Tibial nerve (tissue), 4 donors: ENCODE measurements at places on chromosomes 1 and 21.

DNA sequence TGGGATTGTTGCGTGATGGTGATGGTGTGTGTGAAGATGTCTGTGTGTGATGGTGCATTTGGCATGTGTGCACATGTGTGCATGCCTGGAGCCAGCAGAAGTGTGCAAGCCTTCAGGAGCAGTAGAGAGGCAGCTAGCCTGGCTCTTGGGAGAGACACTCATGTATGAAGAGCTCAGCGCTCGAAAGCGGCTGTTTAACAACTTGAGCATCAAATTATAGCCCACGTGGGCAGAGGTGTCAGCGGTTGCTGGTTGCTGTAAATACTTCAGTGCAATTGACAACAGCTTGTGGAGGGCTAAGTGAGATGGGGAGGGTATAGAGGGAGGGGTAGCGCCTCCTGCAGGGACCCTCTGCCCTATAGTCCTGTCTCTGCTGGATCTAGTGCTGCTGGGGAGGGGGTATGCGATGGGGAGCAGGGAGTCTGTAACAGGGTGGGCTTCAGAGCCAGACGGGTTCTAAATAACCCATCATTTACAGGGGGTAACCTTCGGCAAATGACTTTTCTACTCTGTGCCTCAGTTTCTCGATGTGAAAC, 21.5 kb downstream of the FOXD2 start:
- DNase-seq: no peak

- DNase-seq: no peak
These were observed 14.6 kb downstream of the TAF13 start for GRCh38 chr1:109061183-109061582.

DNA sequence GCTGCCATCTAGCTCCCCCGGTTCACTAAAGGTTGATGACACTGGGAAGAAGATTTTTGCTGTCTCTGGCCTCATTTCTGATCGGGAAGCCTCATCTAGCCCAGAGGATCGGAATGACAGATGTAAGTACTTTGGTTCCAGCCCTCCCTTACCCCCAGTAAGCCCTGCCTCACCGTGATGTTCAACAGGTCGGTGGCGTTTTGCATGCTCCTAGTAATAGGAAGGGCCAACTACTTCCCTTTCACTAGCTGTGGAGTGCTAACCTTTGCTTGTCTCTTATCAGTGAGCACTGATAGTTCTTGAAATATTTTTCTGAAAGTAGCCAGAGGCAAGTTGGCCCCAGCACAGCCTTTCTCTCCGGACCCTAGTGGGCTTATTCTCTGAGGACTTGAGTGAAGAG, 7.5 kb downstream of the RNF220 start:
- no peak for DNase-seq

- peak; percentile 56 for DNase-seq
These were observed 15.2 kb downstream of the SLC27A3 start for GRCh38 chr1:153790313-153790965.

DNA sequence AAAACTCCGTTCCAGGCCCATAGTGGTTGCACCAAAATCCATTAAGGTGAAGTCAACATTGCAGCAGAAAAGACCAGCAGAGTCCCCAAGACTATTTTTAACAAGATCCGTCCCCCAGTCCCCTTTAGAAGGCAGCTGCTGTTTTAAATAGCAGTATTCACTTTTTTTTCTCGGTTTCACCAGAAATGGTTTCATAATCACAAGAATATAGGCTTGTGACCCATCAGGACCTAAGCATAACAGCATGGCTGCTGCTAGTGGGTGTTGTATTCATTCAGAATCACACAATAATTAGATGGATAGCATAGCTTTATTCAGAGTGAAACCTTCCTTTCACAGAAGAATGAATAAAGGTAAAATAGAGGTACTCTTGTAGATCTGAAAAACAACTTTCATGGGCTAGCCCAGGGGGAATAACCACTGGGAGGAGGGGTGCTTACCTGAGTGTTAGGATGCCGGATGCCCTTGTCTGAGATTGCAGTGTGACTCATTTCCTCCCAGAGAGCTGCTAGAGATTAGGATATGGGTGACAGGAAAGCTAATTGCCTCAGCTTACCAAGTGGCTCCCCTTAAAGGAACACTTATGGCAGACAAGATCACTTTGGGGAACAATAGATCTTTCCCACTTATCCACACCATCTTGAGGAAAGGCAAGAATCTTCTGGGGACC, 35.0 kb downstream of the ACKR1 start:
- no peak for DNase-seq

GRCh38 chr1:31232689-31233088, 7.0 kb downstream of the NKAIN1 start:
- no peak for DNase-seq

GRCh38 chr1:119883826-119884225, 12.5 kb downstream of the ADAM30 start:
- DNase-seq: no peak

GRCh38 chr1:86515597-86515996, 31.3 kb upstream of the CLCA4 start:
- no peak for DNase-seq

DNA sequence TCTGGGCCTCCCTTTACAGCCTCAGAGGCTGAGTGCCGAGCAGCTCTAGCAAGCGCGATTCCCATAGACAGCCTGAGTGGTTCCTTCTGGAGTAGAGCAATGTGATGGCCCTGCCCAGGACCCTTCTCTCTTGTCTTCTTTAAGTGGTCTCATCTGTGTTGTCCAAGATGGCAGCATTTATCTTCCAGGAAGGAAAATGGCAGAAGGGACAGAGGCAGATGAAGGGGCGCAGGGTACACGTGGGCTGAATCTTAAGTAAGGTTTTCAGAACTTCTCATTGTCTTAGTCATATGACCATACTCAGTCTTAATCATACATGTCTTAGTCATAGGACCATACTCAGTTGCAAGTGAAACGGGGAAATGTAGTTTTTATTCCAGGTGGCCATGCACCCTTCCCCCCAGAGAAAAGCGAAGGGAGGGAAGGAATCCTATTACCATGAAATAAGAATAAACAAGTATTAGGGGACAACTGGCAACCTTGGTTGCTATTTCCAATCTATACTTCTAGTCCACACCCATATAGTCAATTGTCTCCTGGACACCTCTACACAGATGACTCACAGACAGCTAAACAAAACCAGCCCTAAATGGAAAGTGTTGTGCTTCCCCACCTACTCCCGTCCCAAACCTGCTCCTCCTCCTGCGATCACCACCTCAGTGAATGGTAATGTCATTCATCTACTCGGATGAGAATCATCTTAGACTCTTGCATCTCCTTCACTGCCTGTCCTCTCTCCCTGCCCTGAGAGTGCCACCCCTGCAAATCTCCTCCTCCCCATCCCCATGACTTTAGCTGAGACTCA, 13.3 kb downstream of the OVAAL start:
- no peak for DNase-seq

GRCh38 chr1:62368989-62369388, 49.8 kb upstream of the KANK4 start:
- no peak for DNase-seq

- no peak for DNase-seq
These were observed 788 bp upstream of the MPC2 start for GRCh38 chr1:167937709-167938010.

GRCh38 chr1:53366901-53367502, 39.1 kb upstream of the LRP8 start:
- DNase-seq: no peak

DNA sequence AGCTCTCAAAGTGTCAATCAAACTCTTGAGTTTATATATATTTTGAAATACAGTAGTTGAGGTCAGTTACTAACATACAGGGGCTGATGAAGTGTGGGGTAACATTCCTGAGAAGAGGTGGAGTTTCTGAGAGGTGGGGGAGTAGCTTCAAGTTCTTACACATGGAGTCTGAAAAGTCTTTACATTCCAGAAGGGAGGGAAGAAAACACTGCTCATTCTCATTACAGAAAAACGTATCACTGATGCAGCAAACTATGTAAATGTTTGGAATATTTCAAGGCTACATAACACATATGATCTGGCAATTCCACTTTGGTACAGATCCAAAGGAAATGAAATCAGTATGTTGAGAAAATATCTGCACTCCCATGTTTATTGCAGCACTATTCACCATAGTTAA, 1065.8 kb upstream of the B3GALT2 start:
- DNase-seq: no peak

DNA sequence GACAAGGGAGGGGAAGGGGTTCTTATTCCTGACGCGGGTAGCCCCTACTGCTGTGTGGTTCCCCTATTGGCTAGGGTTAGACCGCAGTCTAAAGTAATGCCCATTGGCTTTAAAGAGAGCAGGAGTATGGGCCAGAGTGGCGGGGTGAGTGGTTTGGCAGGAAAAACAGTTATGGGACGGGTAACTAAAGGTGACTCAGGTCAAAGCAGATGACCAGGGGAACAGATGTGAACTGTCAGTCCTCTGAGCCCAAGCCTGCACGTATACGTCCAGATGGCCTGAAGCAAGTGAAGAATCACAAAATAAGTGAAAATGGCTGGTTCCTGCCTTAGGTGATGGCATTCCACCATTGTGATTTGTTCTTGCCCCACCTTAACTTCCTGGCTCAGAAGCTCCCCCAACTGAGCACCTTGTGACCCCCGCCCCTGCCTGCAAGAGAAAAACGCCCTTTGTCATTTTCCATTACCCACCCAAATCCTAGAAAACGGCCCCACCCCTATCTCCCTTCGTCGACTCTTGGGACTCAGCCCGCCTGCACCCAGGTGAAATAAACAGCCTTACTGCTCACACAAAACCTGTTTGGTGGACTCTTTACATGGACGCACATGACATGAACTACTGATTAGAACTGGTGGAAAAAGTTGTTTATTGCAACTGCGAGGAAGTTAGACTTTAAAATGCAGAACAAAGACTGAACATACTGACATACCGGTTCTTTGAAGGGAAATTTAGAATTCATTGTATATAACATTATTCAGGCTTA, 758 bp upstream of the ATAD3B start:
- DNase-seq: no peak

- no peak for DNase-seq
These were observed 89.3 kb downstream of the PEX14 start for GRCh38 chr1:10564063-10564462.

DNA sequence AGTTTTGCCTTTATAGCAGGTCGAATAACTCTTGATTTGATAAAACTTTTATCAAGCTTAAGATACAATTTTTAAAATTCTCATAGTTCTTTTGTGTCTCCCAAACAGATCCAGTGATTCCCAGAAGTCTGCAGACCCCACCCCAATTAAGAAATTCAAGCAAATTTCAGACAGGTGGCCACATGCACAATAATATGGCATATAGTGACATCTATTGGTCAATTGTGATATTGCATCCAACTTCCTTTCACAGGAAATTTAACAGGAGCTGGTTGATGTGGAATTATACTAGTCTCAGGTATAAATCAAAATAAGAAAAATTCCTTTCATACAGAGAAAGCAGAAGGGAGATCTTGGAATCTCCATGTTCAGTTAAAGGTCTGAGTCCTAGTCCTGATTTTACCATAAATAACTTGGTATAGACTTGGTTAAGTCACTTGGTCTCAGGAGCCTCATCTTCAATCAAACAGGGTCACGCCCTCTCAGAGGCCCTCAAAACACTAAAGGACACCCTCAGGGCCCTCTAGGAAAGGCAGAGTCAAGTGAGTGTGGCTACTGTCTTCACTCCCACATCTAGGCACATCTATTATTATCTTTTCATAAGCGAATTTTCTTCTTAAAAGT, 24.1 kb downstream of the PIGM start:
- no peak for DNase-seq

- no peak for DNase-seq
These were observed 124.2 kb downstream of the ADSS2 start for GRCh38 chr1:244327533-244327932.

GRCh38 chr1:223419561-223419960, 26.3 kb downstream of the CCDC185 start:
- DNase-seq: no peak

DNA sequence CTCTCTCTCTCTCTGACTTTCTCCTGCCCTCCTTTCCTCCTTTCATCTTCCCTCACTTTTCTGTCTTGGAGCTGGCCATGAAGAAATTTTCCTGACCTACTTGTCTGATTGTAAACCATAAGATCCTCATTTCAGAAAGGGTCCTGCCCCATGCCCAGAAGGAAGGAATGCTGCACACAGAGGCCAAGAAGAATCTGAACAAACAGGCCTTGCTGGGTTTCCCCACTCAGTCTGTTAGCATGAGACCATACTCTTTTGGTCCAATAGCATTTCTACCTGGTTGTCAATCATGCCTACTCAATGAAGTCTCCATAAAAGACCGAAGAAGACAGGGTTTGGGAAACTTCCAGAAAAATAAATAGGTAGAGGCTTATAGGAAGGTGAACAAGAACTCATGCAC, 128.7 kb downstream of the MAB21L3 start:
- DNase-seq: no peak

DNA sequence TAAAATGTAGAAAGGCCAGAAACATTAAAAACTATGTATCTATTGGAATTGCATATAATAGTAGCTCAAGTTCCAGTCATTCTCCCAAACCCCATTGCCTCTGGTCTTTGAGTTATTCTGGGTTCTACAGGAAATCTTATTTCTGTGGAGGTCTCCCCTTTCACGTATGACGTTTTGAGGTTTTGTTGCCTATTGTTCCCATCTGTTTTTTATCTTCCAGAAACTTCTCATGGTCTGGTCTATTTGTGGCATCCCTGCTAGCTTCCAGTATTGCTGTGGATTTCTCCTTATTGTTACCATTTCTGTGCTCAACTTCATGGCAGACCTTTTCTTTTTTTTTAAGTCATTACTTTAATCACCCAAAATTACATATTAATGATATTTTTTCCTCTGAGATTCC, 43.3 kb downstream of the DTL start:
- no peak for DNase-seq

- no peak for DNase-seq
These were observed 98.2 kb downstream of the ZC3H11B start for GRCh38 chr1:219514728-219515127.

GRCh38 chr21:43644609-43645008, 14.7 kb downstream of the HSF2BP start:
- DNase-seq: no peak

- no peak for DNase-seq
These were observed 74.7 kb upstream of the AKT3 start for GRCh38 chr1:243924588-243925349.

GRCh38 chr1:113663165-113663951, 95.9 kb downstream of the PHTF1 start:
- DNase-seq: no peak

DNA sequence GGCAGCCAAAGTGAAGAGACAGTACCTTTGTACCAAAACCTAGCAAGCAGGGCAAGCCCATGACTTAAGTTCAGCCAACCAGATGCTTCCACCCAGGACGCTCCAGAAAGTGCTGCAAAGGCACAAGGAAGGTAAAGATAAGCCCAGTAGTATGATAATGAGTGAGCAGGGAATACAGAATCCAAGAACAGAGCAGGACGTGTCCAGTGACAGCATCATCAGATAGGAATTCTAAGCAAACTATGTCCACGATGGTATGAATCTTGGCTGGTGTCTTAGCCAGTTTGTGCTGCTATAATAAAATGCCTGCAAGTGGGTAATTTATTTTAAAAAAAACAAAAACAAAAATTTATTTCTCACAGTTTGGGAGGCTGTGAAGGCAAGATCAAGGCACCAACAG, 13.6 kb downstream of the GJA4 start:
- DNase-seq: no peak

DNA sequence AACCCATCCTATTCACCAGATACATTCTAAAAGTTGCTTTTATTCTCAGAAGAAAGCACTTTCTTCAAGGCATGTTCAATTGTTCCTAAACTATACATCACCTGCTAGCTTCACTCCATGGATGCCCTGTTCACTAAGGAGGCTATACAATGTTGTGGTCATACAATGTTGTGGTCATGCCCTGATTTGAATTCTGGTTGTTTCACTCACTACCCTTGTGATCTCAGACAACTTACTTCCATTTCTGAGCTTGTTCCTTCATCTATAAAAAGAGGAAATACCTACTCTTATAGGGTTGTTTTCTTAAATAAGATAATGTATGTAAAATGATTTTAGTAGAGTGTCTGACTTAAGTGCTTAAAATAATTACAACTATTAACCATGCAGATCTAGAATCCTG, 19.7 kb downstream of the EDEM3 start:
- DNase-seq: no peak
